Mammary epithelial cell (primary cell): ENCODE measurements at places on chromosomes 12 and 14. TPM values are rescaled to one million over a fixed set of nuclear protein-coding genes. Genes with fewer than 3 reads are reported as not detected.

CLEC7A gene
- not detected for total RNA-seq

- DNase-seq: peak; percentile 41
Observed at GRCh38 chr12:109393437-109394345, 46.0 kb downstream of the MYO1H start.

GCH1 gene
- total RNA-seq: 8.8 and 8.9 TPM in 2 replicates

DNA sequence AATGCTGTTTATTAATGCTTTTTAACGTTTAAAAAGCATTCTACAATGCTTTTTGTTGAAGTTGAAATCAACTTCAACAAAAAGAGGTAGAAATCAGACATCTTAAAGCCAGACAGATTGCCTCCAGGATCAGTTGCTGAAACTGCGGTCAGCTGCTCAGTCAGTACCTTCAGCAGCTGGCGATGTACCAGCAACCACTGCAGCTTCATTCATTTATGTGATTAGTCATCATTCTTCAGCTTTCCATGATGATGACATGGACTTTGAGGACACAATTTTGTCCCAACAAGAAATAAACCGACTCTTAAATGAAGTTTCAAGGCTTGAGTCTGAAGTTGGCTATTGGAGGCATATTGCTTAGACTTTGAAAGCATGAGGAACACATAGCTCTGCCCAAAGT is 31.5 kb upstream of the NUAK1 start:
- DNase-seq: peak; percentile 79

CLEC4C gene
- total RNA-seq: not detected

GRCh38 chr12:12977231-12977630 is 22.8 kb downstream of the HEBP1 start:
- no peak for DNase-seq

HEBP1 gene
- 13.5 TPM for total RNA-seq

DNA sequence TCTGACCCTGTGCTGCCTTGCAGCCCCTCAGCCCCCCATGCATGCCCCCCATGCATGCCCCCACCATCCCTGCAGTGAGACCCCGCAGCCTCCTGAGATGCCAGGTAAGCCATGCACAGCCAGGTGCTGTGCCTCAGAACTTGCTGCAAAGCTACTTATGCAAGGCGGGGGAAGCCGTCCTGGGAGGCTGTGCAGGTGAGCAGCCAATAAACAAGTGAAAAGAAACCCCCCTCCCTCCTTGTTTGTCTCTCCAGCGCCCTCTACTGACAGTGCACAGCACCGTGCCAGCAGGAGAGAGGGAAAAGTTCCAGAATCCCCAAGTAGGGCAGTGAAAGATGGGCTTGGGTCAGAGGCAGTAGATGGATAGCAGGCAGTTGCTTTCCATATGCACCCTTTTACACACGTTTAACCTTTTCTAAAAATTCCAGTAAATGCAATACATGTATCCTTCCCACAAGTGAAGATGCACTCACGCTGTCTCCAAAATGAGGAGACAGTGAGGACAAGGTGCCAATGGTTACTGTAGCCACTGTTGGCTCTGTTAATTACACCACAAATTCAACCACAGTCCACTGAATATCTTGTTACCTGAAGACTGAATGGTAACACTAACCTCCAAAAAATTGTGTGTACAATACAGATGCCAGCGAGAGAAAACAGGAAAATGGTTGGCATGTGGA is 18.0 kb downstream of the TNFAIP2 start:
- DNase-seq: peak; percentile 34

- DNase-seq: no peak
Observed at GRCh38 chr12:95368931-95369330, 105.0 kb upstream of the METAP2 start.

ARMH4 gene
- total RNA-seq: 0.27 and 1.5 TPM in 2 replicates

MAP1LC3B2 gene
- 1.5 TPM for total RNA-seq
